ENCODE measurements at places on chromosomes 2 and 18.

- no peak for DNase-seq
Observed at GRCh38 chr2:239162141-239162821, 238.5 kb downstream of the HDAC4 start.

DNA sequence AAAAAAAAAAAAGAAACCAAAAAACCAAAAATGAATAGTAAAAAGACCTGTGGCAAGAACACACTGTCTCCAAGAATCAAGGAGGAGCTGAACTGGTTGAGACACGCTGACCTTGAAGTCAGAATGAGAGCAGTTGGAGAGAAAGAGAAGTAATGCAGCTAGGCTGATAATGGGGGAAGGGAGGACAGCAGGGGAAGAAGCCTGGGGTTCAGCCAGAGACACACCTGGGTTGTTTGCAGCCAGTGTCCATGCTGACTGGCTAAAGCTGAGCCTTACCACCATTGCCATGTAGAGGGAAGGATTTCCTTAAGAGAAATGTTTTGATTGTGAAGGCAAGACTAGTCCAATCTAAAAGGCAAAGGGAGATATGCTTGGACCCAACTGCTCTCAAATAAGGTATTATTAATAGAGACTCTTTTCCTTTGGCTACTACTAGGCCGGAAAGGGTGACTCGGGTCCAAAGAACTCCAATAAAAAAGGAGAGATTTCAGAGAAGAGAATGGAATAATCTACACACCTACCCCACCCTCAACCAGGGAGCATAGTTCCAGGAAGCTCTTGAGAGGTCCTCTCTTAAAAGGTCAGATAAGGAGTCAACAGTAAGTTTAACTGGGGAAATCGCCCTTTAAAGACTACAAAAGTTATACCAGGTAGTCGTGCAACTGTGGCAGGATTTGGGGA lies 25.2 kb upstream of the REL start:
- no peak for DNase-seq

- no peak for DNase-seq
Observed at GRCh38 chr18:68017385-68017784, 500.9 kb upstream of the DSEL start.

DNA sequence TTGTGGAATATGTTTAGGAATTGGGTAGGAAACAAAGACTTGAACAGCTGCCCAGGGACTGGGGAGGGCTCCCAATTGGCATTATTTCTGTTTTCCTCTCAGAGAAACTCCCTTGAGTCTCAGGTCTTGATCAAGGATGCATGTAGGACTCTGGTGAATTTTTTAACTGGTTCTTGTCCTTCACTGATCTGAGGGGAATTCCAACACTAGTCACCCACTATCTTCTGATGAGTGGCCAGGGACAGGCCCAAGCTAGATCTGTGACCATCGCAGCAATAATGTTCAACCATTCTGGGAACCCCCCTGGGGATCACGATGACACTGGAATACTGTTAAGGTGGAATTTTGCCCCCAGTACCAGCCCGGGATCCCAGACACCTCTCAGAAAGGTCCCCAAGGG lies 132.0 kb downstream of the SH3BP4 start:
- DNase-seq: no peak

DNA sequence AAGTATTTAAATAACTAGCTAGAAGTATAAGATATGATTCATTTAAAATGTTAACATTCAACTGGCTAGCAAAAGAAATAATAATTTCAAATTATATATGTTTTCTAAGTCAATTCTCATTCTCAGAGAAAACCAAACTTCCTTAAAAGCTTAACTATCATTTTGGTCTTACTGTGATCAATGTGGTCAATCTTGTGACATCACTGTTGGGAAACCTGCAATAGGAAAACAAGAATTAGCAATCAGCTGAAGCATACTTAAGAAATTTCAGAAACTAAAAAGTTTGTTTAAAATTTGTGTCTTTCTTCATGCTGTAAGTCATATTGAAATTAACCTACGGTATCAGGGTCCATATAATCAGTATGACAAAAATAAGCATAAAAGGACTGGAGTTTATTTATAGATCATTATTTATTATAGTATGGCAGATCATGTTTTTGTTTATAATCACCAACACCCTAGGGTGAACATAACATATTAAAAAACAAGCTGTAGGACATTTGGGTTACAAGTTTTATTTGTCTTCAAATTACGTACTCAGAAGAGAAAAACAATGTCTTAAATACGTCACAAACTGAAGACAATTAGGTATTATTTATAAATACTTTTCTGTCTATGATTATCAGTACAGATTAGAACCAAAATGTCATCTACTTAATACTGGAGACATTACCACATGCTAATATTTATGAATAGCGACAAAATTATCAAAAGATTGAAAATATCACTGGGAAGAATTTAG lies 60.5 kb downstream of the BAZ2B start:
- no peak for DNase-seq

GRCh38 chr18:76914314-76914713 lies 92.0 kb downstream of the ZNF236 start:
- DNase-seq: no peak

GRCh38 chr2:177740700-177741099 lies 331.9 kb downstream of the PDE11A start:
- DNase-seq: no peak

GRCh38 chr2:219207884-219208740 lies 1.5 kb downstream of the ZFAND2B start:
- no peak for DNase-seq

DNA sequence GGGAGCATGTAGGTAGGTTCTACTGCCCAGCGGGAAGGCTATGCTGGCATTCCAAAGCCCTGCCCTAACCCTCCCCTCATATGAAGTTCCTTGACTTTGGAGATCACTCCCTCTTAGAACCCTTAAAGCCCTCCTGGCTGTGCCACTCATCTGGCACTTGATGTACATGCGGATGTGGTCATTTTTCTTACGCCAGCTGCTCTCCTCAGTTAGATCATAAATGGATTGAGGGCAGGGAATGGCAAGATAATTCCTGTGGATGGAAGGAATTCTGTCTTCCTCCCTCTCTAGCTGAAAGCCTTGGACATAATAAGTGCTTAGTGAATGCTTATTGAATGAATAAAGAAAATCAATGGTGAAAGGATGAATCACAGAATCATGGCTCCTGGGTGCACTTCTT lies 51.6 kb downstream of the SLC4A3 start:
- no peak for DNase-seq

DNA sequence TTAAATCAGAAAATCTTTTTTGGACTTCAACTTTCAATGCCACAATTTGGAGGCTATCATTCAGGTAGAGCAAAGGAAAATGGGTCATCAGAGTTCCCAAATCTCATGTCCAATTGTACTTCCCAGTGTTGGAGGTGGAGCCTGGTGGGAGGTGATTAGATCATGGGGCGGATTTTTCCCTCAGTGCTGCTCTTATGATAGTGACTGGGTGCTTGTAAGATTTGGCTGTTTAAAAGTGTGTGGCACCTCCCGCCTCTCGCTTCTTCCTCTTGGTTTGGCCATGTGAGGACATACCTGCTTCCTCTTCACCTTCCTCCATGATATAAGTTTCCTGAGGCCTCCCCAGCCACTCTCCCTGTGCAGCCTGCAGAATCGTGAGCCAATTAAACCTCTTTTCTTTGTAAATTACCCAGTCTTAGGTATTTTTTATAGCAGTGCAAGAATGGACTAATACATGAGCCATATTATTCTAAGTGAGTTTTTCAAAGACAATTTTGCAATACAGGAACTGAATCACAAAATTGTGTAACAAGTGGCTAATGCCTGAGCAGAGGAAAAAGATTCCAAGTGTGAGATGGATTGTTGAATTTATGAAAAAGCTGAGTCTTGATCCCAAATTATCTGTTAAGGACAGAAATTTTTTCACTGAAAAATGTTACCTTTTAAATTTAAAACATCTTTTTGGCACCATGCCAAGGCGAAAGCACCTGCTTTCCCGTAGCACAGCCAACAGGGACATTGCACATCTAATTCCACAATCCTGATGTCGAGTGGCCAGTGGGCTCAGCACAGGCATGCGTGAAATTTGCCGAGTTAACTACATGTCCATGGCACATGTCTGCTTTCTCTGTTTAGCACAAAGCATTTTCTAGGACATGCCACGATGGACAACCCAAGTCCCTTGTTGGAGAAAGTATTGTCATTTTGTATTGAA lies 150.9 kb downstream of the COL6A3 start:
- no peak for DNase-seq

GRCh38 chr2:136221026-136221425 lies 103.1 kb upstream of the CXCR4 start:
- no peak for DNase-seq

- DNase-seq: no peak
Observed at GRCh38 chr18:48294899-48295585, 114.1 kb downstream of the ZBTB7C start.

- no peak for DNase-seq
Observed at GRCh38 chr18:49815927-49816326, 2.6 kb upstream of the ACAA2 start.

- DNase-seq: peak; percentile 68
Observed at GRCh38 chr2:96951125-96951654, 35.2 kb downstream of the FAM178B start.

DNA sequence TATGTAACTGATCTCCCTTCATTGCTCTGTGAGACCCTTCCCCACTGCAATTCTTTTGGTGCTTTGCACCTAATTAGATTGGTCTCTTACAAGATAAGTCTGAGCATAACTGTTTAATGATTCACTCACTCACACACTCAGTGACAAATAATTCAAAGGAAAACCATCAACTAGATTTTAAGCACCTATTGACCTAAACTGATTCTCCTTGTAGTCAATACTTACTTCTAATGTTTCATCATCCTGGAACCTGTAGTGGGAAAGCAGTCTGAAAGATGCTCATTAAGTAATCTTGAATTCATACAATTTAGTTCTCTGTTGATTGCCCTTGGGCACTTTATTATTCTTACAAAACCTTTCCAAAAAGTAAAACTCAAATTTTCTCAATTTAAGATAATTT lies 74.3 kb upstream of the COL5A2 start:
- no peak for DNase-seq

DNA sequence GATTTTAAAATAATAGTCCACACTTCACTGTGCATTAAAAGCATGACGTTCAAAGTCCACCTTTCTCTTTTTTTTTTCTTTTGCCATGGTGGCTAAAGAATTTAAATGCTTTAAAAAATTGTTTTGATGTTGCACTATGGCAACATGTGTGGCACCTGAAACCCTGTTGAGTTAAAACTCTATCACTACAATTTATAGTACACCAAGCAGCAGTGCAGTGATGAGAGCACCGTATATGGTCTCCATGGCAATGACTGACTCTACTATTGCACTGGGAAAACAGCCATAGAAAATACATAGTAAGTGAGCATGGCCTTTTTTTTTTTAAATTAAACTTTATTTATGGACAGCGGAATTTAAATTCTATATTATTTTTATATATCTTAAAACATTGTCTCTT lies 298.8 kb downstream of the FIGN start:
- no peak for DNase-seq

DNA sequence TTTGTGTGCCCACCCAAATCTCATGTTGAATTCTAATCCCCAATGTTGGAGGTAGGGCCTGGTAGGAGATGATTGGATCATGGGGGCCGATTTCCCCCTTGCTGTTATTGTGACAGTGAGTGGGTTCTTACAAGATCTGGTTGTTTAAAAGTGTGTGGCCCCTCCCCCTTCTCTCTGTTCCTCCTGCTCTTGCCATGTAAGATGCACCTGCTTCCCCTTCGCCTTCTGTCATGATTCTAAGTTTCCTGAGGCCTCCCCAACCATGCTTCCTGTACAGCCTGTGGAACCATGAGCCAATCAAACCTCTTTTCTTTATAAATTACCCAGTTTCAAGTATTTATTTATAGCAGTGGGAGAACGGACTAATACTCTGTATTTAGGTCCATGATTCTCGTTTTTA lies 588.1 kb downstream of the DCDC2C start:
- DNase-seq: no peak

GRCh38 chr18:59052965-59053820 lies 86.5 kb upstream of the SEC11C start:
- no peak for DNase-seq

GRCh38 chr2:609449-609848 lies 67.8 kb downstream of the TMEM18 start:
- no peak for DNase-seq

DNA sequence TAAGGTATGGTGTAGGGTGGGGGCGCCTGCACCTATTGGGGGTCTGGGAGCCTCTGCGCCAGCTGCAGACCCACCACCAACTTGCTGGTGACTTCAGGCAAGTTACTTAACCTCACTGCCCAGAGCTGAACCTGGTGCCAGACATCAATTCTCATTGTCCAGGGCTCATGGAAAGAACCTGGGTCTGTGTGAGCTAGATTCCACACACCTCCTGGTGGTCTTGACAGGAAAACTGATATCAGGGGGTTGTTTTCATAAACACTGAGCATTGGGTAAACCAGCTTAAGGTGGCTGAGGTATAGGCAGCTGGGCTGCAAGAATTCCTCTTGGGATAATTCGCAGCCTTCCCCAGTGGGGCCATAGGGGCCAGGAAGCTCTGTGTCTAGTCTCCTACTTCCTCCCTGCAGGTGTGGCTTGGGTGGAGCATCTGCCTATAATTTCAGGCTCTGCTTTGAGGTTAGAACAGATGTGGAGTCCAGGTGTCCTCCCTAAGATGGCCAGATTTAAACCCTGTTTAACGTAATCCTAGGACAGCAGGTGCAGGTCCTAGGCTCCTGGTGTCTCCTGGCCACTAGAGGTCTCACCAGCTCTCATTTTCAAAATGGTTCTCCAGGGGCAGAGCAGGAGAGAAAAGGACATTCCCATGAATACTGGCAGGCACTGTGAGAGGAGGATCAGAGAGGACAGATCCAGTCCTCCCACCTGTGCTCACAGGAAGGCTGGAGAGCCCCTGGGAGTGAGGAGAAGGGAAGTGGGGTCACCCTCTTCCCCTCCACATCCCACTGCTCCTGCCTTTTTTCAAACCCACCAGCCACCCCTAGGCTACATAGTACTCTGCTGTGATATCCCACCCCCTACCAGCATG lies 100.4 kb upstream of the SMAD2 start:
- DNase-seq: no peak

DNA sequence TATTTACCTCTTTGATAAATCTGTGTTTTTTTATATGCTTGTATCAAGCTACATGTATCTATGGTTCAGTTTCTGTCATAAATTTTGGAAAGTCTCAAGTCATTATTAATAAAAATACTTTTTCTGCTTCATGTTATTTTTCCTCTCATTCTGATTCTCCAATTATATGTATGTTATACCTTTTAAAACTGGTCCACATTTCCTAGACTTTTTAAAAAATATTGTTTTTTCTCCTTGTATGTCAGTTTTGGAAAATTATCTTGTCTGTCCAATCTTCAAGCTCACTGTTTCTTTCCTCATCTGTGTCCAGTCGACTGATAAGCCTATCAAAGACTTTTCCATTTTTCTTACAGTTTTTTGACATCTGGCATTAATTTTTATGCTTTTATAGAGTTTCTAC lies 253.4 kb downstream of the ASXL3 start:
- DNase-seq: no peak

DNA sequence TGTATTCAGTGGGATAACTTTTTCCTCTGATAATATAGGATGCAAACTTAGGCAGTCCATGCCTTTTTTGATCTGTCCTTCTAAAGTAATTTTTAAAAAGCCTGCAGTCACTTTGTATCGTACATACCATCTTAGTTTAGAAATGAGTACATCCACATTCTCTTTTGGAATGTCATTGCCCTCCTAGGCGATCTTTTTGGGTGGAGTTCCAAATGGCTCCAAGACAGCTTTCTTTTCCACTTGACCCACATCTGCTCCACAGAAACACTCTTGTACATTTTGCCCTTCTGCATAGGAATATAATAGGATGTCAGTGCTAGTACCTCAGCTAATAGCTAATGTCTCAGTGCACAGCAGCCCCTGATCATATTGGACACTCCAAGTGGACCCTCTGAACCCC lies 21.8 kb upstream of the HTR2B start:
- DNase-seq: no peak

All from activated T-helper 1 cell treated with anti-CD3 and anti-CD28 coated beads, Interleukin-12 subunit alpha, Interleukin-12 subunit beta, Interleukin-2, Interleukin-4 antibody, amounts not matched to agents 30 ng/mL and 10 ng/mL and 1 ng/mL, durations not matched to agents 14 hours and 24 hours and 36 hours (primary cell).